Pancreas (tissue), 10 donors: ENCODE measurements at places on chromosomes 16 and 17. TPM values are rescaled to one million over a fixed set of nuclear protein-coding genes. Genes with fewer than 3 reads are reported as not detected.

Gene DNAAF1
- total RNA-seq: 0.42 TPM

Gene ACSF3
- total RNA-seq: 26.6 TPM

GRCh38 chr17:49632201-49632600 lies 45.7 kb downstream of the SPOP start:
- DNase-seq: no peak
- H3K36me3 ChIP-seq: no peaks in the 10 kb centered on the region
- H3K4me3 ChIP-seq: no peak overlapping the region
- H3K4me1 ChIP-seq: peaks cover 19% of the 10 kb centered on the region
- H3K27ac ChIP-seq: no peak overlapping the region
- no peaks in the 10 kb centered on the region for H3K27me3 ChIP-seq

DNA sequence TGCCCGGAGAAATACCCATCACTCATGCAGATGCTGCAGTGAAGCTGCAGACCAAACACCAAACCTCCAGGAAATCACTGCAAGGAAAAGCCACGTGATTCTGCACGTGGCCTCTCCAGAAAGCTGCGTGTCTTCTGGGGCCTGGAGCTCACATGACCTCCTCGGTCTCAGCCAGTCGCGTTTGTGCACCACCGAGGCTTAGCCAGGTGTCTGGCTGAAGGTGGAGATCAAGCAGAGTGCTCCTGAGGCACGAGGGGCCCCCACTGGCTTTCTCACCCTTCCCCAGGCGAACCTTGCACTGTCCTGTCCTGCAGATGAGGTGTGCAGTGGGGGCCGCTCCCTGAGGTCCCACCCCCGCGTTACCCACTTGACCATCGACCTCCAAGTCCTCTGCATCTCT lies 257.3 kb downstream of the RBFOX3 start:
- H3K27ac ChIP-seq: no peak overlapping the region
- no peak for DNase-seq
- H3K4me1 ChIP-seq: no peaks in the 10 kb centered on the region
- no peaks in the 10 kb centered on the region for H3K27me3 ChIP-seq
- no peak overlapping the region for H3K4me3 ChIP-seq
- H3K36me3 ChIP-seq: no peaks in the 10 kb centered on the region

- no peak for DNase-seq
- H3K36me3 ChIP-seq: peaks cover 69% of the 10 kb centered on the region
- no peak overlapping the region for H3K27ac ChIP-seq
- H3K27me3 ChIP-seq: no peaks in the 10 kb centered on the region
Measured at GRCh38 chr17:28908640-28909167, 5.8 kb upstream of the DHRS13 start.

DNA sequence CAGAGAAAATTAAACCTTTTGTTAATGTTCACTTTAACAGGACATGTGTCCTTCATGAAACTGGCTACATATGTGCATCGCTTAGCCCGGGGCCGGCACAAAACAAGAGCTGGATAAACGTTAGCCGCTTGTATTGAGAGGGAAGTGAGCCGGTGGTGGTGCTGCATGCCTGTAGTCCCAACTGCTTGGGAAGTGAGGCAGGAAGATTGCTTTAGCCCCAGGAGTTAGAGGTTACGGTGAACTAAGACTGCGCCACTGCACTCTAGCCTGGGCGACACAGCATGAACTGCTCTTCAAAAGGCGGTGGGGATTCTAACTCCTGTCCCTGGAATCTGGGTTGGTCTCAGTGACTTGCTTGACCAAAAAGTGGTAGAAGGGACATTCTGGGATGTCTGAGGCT lies 15.0 kb upstream of the SPHK1 start:
- H3K27ac ChIP-seq: no peak overlapping the region
- H3K4me3 ChIP-seq: no peak overlapping the region
- no peaks in the 10 kb centered on the region for H3K36me3 ChIP-seq
- DNase-seq: no peak
- H3K27me3 ChIP-seq: no peaks in the 10 kb centered on the region
